Liver (tissue), 10 donors: ENCODE measurements at places on chromosomes 4 and X.

GRCh38 chr4:183059797-183060196 is 39.3 kb upstream of the WWC2 start:
- DNase-seq, result no peak

DNA sequence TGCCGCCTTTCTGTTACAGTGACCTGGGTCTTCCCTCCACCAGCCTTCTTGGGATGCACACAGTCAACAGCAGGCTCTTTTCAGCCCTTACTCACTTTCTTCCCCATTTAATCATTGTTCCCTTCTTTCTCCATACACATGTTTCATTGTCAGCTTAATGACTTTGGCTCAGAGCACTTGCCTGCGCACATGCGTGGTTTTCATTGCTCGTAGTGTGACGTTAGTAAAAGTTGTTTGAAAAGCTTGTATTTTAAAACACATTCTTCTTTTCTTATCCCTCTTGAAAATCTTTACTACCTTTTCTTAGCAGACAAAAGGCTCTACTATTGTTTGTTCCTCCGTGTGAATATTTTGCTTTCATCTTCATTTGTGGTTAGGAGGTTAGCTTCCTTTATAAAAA is 19.7 kb upstream of the SCOC start:
- no peak for DNase-seq

- no peak for DNase-seq
Observed at GRCh38 chr4:21792736-21793135, 155.8 kb downstream of the KCNIP4 start.

GRCh38 chrX:13090339-13091110 is 46.1 kb upstream of the FAM9C start:
- DNase-seq, result no peak

DNA sequence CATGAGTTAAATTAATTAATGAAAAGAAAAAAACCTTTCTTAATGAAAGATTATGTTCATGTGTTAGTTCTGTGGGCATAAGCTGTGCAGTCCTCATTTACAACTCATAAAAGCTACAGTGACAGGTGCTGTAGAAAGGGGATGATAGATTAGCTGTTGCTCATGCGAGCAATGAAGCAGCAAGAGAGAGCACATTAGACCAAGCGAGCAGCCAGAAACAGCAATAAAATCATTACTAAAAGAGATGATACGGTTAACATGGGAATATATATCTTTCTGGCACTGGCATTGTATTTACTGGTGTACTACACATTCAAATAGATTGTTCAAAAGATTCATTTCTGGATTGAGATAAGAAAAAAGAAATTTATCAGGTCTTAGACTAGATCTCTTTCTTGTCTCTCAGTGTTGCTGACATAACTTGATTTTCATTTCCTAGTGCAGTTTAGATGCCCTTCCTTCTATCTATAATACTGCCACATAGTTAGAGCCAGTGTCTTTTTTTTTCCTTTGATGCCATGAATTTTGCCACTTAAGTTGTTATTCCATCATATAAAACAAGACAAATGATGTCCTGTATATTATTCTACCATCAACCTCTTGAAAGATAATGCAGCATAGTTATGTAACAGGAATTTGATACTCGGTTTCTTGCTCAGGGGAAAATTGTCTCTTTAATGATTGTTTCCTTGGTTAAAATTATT is 164.6 kb downstream of the BANK1 start:
- no peak for DNase-seq

DNA sequence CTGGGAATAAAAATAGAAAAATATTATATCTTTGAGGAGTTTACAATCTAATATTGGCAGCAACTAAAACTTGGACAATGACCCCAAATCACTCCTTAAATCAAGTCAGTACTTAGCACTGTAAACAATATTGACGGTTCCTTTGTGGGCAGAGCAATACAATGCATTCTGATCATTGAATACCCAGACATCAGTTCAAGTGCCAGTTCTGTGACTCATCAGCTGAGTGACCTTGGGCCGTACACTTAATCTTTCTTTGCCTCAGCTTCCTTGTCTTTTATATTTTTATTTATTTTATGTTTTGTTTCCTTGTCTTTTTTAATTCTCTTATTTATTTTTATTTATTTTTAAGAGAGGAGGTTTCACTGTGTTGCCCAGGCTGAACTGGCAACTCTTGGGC is 112.2 kb upstream of the ANXA3 start:
- no peak for DNase-seq

DNA sequence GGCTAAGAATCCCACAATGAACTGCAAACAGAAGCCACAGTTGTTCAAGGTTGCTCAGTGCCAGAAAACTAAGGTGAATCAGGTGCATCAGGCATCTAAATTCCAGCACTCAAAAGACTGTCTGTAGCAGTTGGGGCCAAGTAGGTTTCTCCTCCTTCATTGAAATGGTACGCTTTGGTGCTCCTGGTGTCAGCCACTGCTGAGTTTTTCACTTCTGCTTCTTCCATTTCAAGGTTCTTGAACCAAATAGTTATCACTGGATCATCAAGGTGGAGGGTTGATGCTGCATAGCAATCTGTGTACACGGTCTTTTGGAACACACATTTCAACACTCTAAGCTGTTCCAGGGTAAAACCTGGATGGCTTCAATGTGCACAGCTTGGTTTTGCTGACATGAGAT is 74.4 kb downstream of the TMA16 start:
- DNase-seq, result no peak

DNA sequence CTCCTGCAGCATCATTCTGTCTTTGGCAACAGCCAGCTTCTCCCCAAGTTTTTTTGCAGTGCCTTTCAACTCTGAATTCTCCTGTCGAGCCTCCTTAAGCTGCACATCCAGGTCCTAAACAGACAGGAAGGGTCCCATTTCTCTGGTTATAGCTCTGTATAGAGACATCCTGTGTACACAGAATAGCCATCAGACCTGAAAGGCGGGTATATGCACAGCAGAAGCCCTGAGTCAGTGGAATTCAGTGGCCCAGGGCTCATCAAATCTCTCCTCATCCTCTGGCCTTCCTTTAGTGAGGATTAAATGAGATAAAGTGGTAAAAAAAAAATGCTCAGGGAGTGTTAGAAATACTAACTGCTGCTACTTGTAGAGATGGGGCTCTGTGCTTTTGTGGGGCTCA is 73.8 kb downstream of the FAM184B start:
- no peak for DNase-seq

DNA sequence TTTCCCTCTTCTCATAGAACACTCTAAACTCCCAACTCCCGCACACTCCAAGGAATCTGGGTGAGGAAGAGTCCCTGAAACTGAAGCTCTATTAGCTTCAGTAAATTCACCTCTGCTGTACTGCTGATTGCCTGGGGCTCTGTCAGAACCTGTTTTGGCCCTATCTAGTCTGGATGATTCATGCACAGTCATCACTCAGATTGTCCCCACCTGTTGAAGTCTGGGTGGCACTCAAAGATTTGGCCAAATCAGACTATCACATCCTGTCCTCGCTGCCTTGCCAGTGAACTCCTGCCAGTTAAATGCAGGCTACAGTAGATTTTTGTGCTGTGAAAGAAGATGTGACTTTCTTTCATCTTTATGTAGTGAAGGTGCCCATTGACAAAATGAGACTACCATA is 63.5 kb upstream of the EMCN start:
- no peak for DNase-seq

DNA sequence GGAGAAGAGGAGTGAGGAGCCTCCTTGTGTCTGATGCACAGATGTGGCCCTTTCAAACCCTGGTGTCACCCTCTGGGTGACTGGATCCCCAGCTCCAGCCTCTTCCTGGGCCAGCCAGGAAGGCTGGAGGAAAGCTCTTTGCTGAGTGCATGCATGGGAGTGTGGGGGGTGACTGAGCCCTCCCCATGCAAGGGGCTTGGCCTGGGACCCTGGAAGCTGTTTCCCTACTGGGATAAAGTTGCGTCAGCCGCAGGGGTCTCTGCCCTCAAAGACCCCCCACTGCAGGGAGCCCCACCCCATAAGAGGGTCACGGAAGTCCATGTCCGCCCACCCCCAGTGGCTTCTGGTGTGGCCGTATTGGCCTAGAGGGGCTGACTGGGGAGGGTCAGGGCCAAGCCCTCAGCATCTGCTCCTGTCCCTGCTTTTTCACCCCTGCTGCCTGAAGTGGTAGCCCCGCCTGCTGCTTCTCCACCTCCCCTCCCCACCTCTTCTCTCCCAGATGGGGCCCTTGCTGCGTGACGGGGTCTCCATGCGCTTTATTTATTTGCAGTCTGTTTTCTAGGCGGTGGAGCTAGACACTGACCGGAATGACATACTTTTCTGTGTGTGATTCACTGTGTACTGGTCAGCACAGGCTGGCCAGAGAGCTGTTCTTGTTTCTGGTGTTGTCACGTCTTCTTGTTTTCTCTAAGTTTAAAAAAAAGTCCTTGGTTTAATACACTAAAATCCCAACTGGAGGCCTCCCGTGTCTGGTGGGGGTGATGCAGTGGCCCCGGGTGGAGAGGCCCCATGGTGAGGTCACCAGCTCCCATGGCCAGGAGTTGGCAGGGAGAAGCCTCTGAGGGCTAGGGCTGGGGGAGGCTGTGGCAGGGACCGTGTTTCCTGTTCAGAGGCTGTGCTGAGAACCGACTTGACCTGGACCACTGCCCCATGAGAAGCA is 3.6 kb downstream of the SMIM10L2A start:
- no peak for DNase-seq

GRCh38 chrX:26442340-26442739 is 226.4 kb downstream of the MAGEB5 start:
- no peak for DNase-seq

GRCh38 chr4:70713453-70714078 is 8.2 kb upstream of the RUFY3 start:
- DNase-seq, result no peak
